ENCODE measurements at places on chromosomes 1 and 21. TPM values are rescaled to one million over a fixed set of nuclear protein-coding genes. Genes with fewer than 3 reads are reported as not detected.

GRCh38 chr1:242023805-242024204 lies 24.9 kb upstream of the MAP1LC3C start:
- H3K4me3 ChIP-seq: no peak overlapping the region
- no peaks in the 10 kb centered on the region for H3K27me3 ChIP-seq
- H3K27ac ChIP-seq: no peak overlapping the region
- no peak for DNase-seq
- no peaks in the 10 kb centered on the region for H3K4me1 ChIP-seq

DNA sequence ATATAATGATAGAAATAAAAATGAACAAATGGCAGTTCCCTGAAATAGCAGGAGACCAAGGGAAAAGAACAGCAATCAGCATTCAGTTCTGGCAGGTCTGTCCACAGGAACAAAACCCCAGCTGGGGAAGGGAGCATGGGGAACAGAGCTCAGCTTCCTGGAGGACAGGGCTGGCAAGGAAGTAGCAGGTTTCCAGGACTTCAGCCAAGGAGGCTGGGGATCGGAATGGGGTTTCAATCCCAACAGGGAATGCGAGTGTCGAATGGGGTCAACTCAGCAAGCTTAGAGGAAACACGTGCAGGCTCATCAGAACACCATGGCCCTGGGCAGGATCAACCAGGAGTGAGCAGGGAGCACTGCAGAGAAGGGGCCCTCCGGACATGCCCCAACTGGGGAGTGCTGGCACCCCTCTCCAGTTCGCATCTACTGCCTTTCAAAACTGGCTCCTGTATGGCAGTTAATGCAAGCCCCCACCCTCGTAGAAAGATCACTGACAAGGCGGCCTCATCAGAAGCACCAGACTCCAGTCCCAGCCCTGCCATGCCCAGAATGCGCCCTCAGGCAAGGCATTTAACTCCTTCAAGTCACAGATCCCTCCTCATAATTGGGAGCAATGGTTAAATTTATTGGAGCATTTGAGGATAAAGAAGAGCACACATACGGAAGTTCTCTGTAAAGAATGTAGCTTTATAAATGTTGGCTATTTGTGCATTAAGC lies 72.4 kb downstream of the SEC16B start:
- H3K36me3 ChIP-seq: no peaks in the 10 kb centered on the region
- H3K27ac ChIP-seq: no peak overlapping the region
- no peaks in the 10 kb centered on the region for H3K4me1 ChIP-seq
- no peak for DNase-seq

GRCh38 chr1:235417086-235417697 lies 50.0 kb downstream of the TBCE start:
- no peaks in the 10 kb centered on the region for H3K4me1 ChIP-seq
- peak; percentile 40 for DNase-seq
- no peak overlapping the region for H3K27ac ChIP-seq

DNA sequence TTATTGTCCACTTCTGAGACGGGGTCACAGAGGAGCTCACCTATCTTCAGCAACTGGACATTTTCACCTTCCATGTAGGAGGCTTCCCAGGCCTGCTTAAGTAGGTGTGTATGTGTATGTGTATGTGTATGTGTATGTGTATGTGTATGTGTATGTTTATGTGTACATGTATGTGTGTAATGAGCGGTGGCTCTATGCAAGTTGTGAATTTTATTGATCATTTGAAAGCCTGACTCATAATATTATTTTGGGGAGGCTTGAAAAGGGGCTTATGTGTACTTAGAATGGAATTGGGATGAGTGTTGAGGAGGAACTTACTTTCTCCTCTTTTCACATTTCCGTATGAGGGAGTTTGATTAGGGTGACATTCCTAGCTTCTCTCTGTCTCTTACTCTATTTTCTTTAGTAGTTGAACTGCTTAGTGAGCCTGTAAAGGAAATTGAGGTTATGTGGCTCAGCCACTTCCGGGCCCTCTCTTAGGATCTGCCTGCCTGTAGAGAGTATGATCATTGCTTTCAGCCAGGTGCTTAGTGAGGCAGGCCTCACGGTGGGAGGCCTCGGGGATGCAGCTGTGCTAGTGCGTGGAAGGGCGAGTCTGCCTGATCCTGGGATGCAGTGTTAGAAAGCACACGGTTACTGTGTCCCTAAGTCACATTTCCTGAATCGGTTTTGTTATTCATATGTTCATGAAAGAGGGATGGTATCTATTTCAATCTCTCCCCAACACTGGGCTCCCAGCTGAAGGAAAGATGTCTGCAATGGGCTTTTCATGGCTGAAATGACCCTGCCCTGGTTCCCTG lies 61.0 kb downstream of the IER5 start:
- no peaks in the 10 kb centered on the region for H3K27me3 ChIP-seq
- no peak for DNase-seq
- H3K36me3 ChIP-seq: no peaks in the 10 kb centered on the region
- no peak overlapping the region for H3K4me3 ChIP-seq

- no peak overlapping the region for H3K27ac ChIP-seq
- H3K36me3 ChIP-seq: no peaks in the 10 kb centered on the region
- no peak overlapping the region for H3K4me3 ChIP-seq
These were observed 831.4 kb downstream of the ADGRL2 start for GRCh38 chr1:82632155-82632554.

DNA sequence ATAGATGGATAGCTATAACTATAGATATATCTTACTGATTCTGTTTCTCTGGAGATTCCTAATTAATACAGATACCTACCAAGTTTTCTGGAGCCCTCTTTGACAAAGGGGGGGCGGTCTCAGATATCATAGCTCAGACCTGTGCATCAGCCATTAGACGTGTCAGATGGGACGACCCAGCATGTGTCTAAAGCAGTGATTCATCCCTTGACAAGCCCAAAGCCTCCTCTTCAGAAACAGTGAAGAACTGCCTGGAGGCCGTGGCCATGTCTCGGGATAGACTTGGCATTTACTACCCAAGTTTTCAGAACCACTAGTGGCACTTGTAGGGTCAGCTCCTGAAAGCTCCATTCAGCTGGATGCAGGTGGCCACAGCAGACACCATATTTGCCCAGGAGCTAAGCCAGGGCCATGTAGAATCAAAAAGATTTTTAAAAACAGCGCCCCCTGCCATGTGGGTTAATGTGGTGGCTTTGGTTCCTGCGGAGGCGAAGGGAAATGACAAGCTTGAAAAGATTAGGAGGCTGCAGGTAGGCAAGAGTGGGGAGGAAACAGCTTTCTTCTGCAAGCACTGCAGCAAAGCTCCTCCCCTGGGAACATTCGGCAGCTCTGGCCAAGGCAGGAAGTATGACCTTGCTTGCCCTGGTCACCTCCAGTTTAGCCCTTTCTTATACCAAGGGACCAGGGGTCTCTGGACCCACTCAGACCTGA lies 82.2 kb downstream of the FBXO2 start:
- H3K4me3 ChIP-seq: no peak overlapping the region
- no peak for DNase-seq
- H3K4me1 ChIP-seq: no peaks in the 10 kb centered on the region
- no peaks in the 10 kb centered on the region for H3K27me3 ChIP-seq
- H3K36me3 ChIP-seq: no peaks in the 10 kb centered on the region
- no peak overlapping the region for H3K27ac ChIP-seq

DNA sequence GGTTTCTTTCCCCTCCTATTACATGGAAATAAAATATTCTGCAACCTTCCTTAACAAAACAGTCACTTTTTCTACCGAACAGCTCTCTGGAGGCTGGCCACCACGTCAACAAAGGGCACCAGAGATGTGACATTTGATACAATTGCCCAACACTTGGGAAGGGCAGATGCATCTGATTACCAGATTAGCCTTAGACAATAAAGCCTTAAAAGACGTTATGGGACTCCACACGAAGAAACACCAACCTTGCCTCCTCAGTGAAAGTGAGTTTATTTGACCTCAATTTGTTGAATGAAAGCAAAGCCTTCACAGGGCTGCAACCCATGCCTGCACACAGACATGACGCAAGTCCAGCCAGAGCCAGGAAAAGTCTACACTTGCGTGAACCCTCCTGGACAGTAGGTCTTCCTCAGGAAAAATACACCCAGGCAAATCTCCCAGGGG lies 136.1 kb downstream of the TGFBR3 start:
- H3K27me3 ChIP-seq: no peaks in the 10 kb centered on the region
- no peaks in the 10 kb centered on the region for H3K4me1 ChIP-seq
- DNase-seq: no peak
- no peak overlapping the region for H3K4me3 ChIP-seq
- H3K36me3 ChIP-seq: no peaks in the 10 kb centered on the region

GRCh38 chr1:45913183-45913683 lies 109.8 kb downstream of the MAST2 start:
- DNase-seq: no peak
- no peaks in the 10 kb centered on the region for H3K4me1 ChIP-seq
- H3K36me3 ChIP-seq: no peaks in the 10 kb centered on the region
- H3K4me3 ChIP-seq: no peak overlapping the region
- H3K27me3 ChIP-seq: no peaks in the 10 kb centered on the region

GRCh38 chr1:38786040-38786436 lies 73.5 kb downstream of the RRAGC start:
- DNase-seq: no peak
- H3K4me1 ChIP-seq: no peaks in the 10 kb centered on the region

Gene HSF2BP
- 0.32 TPM for total RNA-seq

Gene TSPAN2
- 3.7 TPM for total RNA-seq

Gene LMX1A
- not detected for total RNA-seq
